WTC11 (cell line): ENCODE measurements at places on chromosomes 3 and 15.

GRCh38 chr3:72171463-72171881 lies 386.5 kb upstream of the PROK2 start:
- DNase-seq = no peak

- DNase-seq = peak; percentile 27
Observed at GRCh38 chr3:148075771-148076716, 621.7 kb upstream of the AGTR1 start.

DNA sequence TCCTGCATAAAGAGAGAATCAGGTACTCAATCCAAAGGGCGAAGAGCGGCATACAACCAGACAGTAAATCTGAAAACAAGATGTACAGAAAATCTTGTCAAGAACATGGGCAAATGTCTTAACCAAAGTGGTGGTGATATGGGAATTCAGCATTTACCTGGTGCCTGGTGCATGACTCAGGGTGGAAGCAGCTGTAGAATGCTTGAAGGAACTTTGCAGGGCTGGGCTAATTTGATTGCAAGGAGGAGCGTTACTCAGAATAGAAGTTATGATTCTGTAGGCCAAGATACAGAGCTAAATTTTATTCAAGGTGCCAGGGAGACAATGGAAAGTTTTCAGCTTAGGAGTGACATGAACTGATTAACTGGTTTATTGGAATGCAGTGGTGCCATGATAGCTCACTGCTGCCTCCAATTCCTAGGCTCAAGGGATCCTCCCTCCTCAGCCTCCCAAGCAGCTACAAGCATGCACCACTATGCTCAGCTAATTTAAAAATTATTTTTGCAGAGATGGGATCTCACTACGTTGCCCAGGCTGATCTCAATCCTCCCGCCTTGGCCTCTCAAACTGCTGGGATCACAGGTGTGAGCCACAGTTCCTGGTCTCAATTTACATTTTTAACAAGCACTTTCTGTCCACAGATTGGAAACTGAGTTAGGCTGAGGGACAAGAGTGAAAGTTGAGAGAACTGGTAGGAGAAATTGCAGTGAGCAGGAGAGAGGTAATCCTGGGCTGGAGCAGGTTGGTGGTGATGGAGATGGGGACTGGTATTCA lies 91.5 kb upstream of the TBC1D5 start:
- no peak for DNase-seq

GRCh38 chr3:16417945-16418739 lies 95.4 kb downstream of the RFTN1 start:
- no peak for DNase-seq

GRCh38 chr3:23474580-23475357 lies 271.6 kb downstream of the UBE2E2 start:
- no peak for DNase-seq

- peak; percentile 50 for DNase-seq
Observed at GRCh38 chr3:196968233-196969133, at the start of gene PIGZ. Gene PIGZ (minus strand): TSS chr3:196968833. CDS start chr3:196952031, 16,802 bp downstream.

DNA sequence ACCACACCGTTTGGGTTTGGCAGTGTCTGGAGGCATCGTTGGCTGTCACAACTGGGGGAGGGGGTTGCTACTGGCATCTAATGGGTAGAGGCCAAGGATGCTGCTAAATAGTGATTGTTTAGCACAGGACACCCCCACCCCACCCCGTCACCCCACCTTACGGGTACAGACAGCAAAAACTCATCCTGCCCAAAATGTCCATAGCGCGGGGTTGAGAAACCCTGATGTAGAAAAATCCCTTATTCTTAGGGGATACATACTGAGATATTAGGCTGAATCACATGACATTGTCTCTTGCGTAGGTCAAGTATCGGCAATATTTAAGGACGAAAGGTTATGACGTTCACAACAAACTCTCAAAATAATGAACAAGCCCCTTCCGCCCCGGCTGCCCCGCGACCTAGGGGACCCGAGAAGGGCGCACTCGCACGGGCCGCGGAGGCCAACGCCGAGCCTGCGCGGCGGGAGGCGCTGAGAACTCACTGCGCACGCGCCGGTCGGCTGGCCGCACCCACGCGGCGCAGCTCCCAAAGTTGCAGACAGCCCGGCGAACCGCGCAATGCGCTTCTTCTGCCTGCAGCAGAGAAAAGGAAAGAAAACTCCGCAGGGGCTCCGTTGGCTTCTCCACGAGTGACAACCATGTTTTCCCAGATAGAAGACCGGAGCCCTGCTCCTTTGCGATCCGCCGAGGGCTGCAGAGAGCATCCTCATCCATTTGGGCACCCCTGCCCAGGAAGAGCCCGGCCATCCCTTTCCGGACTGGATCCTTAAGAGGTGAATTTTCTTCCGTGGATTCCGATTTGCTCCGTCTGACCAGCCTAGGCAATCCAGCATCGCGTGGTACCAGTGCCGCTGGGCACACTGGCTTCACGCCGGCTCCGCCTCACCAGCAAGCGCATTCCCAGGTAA lies 136.8 kb upstream of the CCDC54 start:
- peak; percentile 61 for DNase-seq

- DNase-seq = peak; percentile 77
Observed at GRCh38 chr3:49869525-49870126, at the start of gene CAMKV. Gene CAMKV (minus strand): TSS chr3:49869906. CDS start chr3:49862388, 7,518 bp downstream.

DNA sequence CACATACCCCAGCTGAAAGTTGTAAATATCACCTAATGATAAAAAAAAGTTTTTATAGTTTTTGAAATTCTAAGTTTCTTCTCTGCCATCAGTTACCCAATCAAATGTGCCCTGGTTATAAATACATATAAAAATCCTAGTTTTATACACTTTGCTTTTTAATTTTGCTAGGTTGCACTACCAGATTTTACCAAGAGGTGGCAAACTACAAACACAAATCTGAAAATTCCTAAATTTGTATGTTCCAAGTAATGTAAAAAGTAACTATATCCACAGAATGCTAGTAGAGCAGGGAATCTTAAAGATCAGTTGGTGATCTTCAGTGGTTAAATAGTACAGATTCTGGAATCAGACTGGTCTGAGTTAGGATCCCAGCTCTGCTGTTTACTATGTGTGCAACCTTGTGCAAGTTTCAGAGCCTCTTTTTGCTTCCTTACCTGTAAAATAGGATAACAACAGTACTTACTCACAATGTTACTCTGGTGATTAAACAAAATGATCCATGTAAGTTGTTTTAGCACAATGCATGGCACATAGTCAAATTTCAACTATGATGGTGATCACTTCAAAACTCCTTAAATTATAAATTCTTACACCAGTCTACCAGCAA lies 11.0 kb downstream of the TRPM7 start:
- no peak for DNase-seq

GRCh38 chr3:152399374-152399773 lies 130.6 kb downstream of the MBNL1 start:
- no peak for DNase-seq

GRCh38 chr3:99509224-99509623 lies 129.2 kb upstream of the COL8A1 start:
- DNase-seq = no peak

- peak; percentile 5 for DNase-seq
Observed at GRCh38 chr3:50660386-50660785, 14.3 kb upstream of the DOCK3 start.

GRCh38 chr15:48865370-48866079 lies 12.4 kb upstream of the EID1 start:
- no peak for DNase-seq

GRCh38 chr15:95693917-95694316 lies 636.6 kb upstream of the NR2F2 start:
- DNase-seq = no peak
